ENCODE measurements at places on chromosomes 7 and 10.

GRCh38 chr10:124401633-124402032 is 17.1 kb downstream of the OAT start:
- no peak for DNase-seq

GRCh38 chr7:2922348-2922691 is 78.2 kb upstream of the GNA12 start:
- no peak for DNase-seq

DNA sequence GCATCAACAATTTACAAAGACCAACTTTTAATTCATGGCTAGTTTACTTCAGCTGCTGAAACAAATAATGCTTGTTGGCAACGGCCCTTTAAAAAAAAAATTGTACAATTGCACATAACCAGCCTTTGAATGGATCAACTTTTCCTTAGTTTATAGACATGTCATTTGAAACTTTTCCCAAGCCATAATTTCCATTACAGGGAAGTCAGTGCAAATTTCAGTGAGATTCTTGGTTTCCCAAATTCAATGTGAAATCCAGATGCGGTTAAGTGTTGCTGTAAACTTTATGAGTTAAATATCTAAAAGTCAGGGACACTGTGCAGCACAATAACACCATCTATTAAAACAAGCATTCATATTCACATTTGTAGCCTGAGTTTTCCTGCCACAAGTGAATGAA is 182.2 kb downstream of the JAZF1 start:
- no peak for DNase-seq

- DNase-seq, result no peak
Observed at GRCh38 chr7:22791204-22792158, 31.2 kb downstream of the TOMM7 start.

- DNase-seq, result no peak
Observed at GRCh38 chr10:77850620-77851231, 75.8 kb downstream of the DLG5 start.

GRCh38 chr10:12808014-12808613 is 193.4 kb downstream of the CCDC3 start:
- no peak for DNase-seq

DNA sequence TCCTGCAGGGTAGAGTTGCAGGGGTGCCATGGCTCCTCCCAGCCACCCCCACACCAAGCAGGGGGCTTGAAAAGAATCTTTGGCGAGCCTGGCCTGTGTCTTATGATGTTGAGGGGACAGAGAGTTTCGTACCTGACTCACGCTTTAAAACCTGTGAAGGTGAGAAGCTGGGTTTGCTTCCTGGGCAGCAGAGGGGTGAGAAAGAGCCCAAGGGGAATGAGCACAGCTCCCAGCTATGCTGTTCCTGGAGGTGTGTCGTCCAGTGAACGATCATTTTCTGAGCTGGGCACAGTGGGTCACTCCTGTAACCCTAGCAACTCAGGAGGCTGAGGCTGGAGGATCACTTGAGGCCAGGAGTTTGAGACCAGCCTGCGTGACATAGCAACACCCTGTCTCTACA is 13.5 kb upstream of the ADRB1 start:
- no peak for DNase-seq

DNA sequence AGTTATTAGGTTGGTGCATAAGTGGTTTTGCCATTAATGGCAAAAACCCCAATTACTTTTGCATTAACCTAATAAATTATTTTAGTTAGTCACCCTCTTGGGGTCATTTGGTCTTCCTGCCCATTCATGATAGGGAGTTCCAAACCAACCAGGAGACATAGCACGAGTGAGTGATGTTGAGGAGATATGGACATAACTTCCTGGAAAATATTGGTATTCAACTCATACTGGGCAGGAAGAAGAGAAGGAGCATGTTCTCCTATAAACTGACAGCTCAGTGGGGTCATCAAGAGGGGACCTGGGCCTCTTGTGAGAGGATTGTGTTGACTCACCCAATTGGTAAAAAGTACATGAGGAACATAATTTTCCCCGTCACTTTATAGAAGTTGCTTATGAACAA is 23.7 kb downstream of the SPAG6 start:
- no peak for DNase-seq
